ENCODE measurements at places on chromosomes 3 and 15.
A peak's percentile ranks its signal among the peaks of the same experiment; 100 is the strongest.

GRCh38 chr3:139455206-139455605, 21.1 kb downstream of the RBP2 start:
- DNase-seq, result no peak

DNA sequence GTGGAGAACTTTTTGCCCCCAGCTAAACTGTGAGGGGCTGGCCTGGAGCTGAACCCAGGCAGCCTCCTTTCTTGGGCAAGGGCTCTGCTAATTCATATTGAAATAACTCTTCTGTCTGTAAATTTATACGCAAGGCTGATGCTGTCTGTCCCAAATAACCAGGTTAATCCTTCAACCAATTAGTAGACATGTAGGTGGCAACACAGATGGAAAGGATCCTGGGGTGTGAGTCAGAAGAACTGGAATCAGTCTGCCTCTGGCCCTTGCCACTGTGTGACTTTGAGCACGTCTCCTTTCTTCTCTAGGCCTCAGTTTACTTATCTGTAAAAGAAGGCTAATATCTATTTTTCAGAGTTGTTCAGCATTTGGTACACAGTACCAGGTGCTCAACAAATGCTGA, 48.3 kb upstream of the IREB2 start:
- no peak for DNase-seq

- no peak for DNase-seq
These were observed 856.8 kb downstream of the OTOL1 start for GRCh38 chr3:162353414-162353813.

GRCh38 chr3:136437043-136437442, 186.9 kb downstream of the PCCB start:
- no peak for DNase-seq

DNA sequence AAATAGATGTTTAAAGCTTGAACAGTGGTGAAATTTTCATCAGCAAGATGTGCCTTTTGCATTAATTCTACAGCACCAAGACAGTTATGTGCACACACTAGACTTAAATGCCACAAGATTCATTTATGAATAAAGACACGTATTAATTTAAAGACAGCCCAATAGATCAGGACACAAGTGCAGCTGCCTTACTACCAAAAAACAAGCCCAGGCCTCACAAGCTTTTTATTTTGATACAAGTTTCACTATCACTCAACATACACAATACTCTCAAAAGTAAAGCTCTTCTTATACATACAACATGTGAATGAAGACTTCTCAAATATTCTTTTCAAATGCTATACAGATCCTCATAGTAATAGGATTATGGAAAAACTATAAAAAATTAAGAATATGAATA, 2.4 kb downstream of the ACAP2 start:
- DNase-seq, result no peak

DNA sequence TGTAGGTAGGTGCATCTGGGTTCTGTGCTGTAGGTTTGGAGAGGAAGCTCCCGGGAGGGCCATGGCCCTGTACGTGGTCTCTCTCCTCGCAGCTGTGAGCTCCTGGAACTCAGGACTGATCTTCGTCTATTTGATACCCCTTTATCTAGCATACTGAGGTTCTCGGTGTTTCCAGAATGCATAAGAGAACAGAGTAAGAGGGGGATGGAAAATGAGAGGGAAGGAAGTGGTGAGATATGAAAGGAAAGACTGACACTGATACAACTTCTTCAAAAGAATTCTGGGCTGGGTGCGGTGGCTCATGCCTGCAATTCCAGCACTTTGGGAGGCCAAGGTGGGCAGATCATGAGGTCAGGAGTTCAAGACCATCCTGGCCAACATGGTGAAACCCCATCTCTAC, 90.7 kb downstream of the CHRD start:
- DNase-seq, result no peak

DNA sequence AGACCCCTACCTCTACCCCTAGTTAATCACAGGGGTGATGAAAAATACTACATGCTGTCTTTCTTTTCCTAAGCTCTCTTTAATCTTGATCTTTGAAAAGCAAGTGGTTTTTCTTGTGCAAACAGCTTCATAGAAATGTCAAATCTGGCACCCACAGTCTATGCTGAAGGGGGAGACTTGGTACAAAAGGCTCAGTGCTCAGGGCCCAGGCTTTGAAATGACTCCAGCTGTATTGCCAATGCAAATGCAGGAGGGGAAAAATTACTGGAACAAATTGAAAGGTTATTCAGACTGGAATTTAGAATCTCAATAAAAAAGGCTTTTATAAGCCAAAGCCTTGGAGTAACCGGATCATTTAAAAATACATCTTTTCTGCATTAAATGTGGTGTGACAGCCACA, 223.9 kb downstream of the LRTM1 start:
- DNase-seq, result peak; percentile 19

DNA sequence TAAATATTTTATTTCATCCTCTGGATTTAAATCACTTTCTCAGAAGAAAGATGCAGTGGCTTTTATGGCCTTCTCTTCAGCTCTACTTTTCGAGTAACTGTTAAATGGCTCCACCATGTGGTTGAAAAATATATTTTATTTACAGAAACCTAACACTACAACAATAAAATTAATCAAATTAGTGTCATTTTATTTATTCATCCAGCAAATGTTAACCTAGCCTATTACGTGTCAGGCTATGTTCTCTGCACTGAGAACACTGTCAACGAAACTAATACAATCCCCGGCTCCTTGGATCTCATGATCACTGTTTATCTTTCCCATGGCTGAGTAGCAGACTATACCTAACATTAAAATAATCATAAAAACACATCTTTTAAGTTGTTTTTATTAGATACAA, 148.0 kb upstream of the OSTN start:
- peak; percentile 62 for DNase-seq

GRCh38 chr3:85185495-85185894, 226.7 kb downstream of the CADM2 start:
- DNase-seq, result peak; percentile 36

GRCh38 chr15:63973212-63974009, 72.9 kb downstream of the DAPK2 start:
- DNase-seq, result no peak

- no peak for DNase-seq
These were observed 5.4 kb upstream of the ACSBG1 start for GRCh38 chr15:78239811-78240210.

GRCh38 chr3:59566481-59566975, 516.7 kb upstream of the CFAP20DC start:
- no peak for DNase-seq

DNA sequence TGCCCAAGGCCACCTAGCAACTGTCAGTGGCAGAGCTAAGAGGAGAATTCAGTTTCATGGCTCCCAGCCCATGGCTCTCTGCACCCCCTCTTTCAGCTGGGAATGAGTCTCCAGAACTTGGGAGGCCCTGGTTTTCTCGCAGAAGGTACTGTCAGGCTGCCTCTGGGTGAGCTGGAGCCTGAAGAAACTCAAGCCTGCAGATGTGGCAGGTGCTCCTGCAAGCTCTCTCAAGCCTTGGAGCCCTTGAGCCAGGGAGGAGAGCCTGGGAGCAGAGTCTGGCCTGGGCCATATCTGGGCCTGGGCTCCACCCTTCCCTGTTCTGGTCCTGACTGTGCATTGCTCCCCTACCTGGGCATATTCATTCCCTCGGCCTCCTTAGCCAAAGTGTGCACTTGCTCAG, 74.4 kb upstream of the TLE3 start:
- DNase-seq, result no peak

GRCh38 chr3:37219266-37219665, 44.9 kb upstream of the LRRFIP2 start:
- peak; percentile 64 for DNase-seq

DNA sequence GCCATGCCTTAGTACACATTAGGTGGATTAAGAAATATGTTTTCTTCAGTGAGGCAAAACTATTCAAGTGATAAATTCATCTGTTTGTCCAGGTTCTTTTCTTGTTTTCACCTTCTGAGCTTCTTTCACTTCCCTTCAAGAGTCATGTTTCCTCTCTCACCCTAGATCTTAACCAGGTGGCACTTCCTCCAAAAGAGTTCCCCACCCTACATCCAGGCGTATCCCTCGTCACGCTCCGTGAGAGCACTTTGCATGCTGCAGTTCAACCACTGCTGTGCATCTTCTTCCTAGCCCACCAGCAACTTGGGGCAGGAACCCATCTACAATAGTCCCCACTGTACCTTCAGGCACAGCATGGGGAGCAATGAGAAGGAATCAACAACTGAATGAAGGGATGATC, 28.9 kb downstream of the OSBPL10 start:
- DNase-seq, result no peak

DNA sequence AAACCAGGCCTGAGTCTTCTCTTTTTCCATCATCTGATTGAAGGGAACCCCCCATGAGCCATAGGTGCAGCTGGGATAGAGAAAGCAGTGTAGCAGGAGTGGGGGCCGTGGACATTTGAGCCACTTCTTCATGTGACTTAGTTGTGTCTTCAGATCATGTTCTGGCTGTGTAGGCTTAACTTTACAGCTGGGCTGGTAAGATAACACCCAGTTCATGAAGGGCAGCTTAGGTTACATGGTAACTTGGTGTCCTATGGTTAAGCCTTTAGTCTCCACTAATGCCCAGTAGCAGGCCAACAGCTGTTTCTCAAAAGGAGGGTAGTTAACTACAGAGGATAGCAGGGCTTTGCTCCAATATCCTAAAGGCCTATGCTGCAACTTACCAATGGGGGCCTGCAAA, 11.4 kb upstream of the SNRPN start:
- no peak for DNase-seq

GRCh38 chr3:138769616-138770015, 65.1 kb downstream of the PIK3CB start:
- DNase-seq, result no peak

GRCh38 chr3:147099076-147099475, 307.3 kb downstream of the ZIC4 start:
- no peak for DNase-seq

DNA sequence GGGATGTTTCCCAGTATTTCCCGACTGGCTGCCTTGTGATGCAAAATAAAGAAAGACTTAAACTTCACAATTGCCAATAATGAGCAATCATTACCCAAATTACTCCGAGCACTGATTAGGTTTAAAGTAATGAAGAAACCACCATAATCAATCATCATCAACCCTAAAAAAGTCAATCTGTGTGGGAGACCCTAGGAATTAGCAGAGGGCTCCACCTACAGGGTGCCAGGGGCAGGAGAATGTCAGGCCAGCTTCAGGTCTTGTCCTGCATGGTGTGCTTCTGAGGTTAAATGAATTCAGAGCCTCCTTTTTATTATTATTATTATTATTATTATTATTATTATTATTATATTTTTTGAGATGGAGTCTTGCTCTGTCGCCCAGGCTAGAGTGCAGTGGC, 478.0 kb upstream of the ARRDC4 start:
- no peak for DNase-seq

- DNase-seq, result no peak
These were observed 60.3 kb downstream of the B3GNT5 start for GRCh38 chr3:183313351-183313750.

DNA sequence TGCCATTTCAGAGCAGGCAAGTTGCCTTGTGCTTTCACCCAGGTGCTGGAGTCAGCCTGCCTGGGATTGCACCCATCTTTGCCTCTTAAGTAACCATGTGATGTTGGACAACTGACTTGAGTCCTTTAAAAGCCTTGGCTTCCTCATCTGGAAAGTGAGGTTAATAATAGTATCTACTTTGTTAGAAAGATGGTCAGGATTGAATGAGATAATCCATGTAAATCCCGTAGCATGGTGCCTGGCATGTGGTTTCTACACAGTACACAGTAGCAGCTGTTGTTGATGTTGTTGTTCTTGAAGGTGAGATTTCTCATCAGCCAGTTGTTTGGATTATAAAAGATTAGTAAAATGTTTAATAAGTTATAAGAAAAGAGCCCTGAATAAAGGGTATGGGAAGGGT, 48.8 kb downstream of the PSMD6 start:
- DNase-seq, result no peak

DNA sequence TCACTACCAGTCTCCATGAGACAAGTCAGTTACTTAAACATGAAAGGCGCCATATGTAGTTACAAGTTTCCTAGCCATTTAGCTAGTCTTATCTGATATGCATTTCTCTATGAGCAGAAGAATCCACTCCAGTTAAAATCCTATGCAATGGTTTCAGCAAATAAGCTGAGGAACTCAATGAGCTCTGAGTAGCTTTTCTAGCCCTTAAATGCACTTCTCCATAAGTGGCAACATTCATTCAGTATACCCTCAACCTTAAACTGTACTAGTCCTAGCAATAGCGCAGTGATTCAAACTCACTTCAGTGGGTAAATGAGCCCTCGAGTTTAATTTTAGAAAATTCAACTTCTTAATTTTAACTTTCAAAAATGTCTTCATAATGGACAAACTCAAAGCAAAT, 7.7 kb downstream of the COMMD2 start:
- no peak for DNase-seq

DNA sequence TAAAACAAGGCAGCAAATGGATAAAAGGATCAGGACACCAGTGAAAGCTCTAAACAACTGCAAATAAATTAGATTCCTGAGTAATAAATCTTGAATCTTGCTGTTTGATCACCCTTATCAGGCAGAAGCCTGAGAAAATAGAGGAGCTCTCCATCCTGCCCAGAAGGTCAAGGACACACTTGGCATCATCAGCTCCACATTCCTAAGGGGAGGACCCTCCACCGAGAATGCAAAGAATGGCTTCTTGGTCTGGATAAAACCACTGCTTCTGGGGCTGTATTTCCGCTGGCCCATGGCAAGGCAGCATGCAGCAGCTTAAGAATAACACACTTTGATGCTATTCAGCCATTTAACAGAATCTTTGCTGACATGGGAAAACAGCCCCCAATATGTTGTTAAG, 108.9 kb upstream of the TSC22D2 start:
- no peak for DNase-seq

DNA sequence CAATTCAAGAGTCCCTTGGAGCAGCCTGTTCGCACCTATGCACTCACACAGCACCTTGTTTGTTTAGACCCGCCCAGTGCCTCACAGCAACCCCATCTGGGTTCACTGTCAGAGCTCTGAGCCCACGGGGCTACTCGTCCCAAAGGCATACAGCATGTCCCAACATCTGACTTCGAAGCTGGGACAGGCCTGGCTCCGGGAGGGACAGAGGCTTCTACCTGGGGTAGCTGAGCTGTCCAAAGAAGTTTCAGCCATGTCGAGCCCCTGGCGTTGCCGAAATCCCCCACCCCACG, 28.6 kb upstream of the CYP11A1 start:
- no peak for DNase-seq

DNA sequence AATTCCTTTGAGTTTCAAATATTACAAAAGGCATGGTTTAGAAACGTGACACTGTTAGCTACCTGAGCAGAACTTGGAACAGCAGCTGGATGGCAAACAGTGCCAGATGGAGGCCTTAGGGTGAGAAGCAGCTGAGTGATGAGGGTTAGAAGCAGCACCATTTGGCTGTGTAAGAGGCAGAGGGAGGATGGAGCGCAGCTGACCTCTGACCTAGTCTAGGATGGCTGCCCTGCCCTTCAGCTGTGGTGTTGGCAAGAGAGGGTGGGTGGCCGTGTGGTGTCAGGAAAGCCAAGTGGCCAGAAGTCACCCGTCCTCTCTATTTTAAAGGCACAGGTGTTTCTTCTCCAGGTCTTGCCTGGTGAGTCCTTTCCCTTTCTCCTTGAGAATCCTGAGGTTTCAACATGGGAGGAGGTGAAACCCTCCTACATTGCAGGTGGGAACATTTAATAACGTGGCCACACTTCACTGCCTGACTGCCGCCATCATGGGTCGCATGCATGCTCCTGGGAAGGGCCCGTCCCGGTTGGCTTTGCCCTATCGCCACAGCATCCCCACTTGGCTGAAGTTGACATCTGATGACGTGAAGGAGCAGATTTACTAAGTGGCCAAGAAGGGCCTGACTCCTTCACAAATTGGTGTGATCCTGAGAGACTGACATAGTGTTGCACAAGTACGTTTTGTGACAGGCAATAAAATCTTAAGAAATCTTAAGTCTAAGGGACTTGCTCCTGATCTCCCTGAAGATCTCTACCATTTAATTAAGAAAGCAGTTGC, 17.6 kb downstream of the BCL2L10 start:
- DNase-seq, result no peak

- no peak for DNase-seq
These were observed 240.0 kb downstream of the THRB start for GRCh38 chr3:24254649-24255048.
